Left forelimb (tissue), 1 donor: ENCODE measurements at places on chromosomes 16 and 17.

GRCh38 chr16:23699100-23699499, 13.9 kb downstream of the ERN2 start:
- no peak for DNase-seq

DNA sequence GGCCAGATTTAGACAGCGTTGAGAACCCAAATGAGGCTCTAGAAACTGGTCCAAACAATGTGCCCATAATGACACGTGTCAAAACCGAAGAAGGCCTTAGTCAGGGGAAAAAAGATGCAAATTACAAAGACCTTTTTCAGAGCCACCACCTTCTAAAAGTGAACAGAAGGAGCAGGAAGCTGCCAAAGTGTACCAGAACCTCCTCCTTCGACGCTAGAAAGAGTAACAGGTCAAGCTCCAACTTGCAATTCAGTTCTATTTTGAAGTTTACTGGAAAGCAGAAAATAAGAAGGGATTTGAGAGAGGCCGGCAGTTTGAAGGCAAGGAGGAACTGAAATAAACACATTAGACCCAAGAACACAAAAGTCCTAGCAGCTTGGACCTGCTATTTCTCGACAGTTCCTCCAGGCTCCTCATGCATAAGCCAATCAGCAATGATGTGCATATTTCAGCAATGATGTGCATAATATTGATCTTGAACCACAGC, 61.8 kb downstream of the XYLT1 start:
- no peak for DNase-seq

- peak; percentile 46 for DNase-seq
These were observed 123.9 kb downstream of the C16orf78 start for GRCh38 chr16:49497466-49497865.

DNA sequence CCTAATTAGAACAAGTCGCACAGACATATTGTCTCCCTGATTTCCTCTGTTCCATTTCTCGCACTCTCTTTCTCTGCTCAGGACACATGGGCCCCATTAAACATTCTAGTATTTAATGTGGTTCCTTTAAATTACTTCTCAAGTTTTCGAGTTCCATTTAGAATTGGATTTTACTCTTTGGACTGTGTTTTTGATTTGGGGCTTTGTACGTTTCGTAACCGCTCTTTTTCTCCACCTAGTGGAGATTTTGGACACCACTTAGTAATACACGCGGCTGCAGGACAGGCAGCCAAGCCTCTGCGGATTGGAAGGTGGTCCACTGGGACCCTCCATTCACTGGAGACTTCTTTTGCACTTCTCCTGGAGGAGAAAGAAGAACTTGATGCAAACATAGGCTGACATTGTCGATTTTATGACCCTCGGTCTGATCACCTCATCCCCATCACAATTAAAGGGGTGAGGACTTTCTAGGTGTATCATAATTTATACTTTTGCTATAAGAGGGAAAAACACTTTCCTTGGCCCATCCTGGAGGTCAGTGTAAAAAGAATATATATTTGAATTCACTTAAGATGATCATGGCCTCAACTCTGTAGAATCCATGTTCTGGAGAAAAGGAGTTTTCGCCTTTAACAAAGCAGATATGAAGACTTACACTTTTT, 85.7 kb downstream of the NOG start:
- no peak for DNase-seq

- no peak for DNase-seq
These were observed 8.3 kb downstream of the MRPL28 start for GRCh38 chr16:361872-362701.

GRCh38 chr17:78741644-78742284, 40.3 kb downstream of the CYTH1 start:
- no peak for DNase-seq

DNA sequence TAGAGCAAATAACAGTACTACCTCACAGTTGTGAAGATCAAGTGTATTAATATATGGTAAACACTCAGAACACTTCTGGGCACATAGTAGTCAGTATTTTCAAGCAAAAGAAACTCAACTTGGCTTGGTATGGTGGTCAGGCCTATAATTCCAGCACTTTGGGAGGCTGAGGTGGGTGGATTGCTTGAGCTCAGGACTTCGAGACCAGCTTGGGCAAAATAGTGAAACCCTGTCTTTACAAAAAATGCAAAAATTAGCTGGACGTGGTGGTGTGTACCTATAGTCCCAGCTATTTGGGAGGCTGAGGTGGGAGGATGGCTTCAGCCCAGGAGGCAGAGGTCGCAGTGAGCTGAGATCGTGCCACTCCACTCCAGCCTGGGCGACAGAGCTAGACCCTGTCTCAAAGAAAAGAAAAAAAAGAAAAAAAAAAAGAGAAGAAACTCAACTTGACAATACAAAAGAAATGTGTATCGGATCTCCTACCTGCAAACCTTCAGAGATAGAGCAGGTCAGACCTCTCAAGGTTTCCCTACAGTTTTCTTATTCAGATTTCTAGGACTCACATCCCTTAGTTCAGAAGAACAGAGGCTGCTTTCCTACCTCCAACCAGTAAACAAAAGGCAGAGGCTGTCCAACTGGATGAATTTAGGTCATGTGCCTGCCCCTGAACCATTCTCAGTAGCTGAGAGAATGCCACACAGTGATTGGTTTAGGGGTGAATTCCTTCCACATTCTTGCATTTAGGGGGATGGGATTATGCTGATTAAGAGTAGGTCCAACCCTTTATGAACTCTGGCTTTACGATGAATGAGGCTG, 1.7 kb upstream of the KPNA2 start:
- DNase-seq, result no peak

GRCh38 chr16:85449885-85450245, 163.3 kb upstream of the GSE1 start:
- DNase-seq, result no peak
